ENCODE measurements at places on chromosomes 4 and X.

- no peak for DNase-seq
Observed at GRCh38 chrX:40155589-40156469, 58.1 kb upstream of the BCOR start.

GRCh38 chrX:75301060-75301459 lies 27.2 kb downstream of the UPRT start:
- no peak for DNase-seq

DNA sequence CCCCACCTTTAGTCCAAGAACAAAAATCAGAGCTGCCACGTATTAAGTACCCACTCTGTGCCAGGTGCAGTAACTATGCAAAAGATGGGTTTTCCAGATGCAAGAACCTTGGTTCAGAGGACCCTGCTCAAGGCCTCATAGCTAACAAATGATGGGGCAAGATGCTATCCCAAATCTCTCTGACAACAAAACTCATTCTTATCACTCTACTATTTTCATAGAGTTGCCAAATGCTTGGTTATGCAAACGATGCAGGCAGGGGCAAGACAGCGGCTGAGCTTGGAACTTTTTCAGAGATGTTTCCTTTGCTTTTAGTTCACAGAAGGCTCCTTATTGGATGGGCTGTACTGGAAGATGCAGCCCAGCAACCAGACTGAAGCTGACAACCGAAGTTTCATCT lies 30.5 kb downstream of the PKD2 start:
- no peak for DNase-seq

DNA sequence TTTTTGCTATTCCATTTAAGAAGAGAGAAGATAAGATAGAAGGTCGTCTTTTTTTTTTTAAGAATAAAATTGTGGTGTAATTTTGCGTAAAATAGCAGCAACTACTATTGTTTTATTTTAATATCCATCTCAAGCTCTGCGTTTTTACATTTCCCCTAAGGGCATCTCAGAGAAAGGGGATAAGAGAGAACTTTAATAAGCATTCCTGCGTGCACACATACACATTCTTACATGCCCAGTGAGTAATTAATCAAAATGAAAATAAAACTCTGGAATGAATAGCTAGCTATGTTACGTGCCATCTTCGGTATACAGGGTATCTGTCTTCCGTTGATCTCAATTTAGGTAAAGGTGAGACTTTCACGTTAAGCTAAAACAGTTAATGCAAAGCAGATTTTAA lies 200.3 kb upstream of the TENM3 start:
- no peak for DNase-seq

DNA sequence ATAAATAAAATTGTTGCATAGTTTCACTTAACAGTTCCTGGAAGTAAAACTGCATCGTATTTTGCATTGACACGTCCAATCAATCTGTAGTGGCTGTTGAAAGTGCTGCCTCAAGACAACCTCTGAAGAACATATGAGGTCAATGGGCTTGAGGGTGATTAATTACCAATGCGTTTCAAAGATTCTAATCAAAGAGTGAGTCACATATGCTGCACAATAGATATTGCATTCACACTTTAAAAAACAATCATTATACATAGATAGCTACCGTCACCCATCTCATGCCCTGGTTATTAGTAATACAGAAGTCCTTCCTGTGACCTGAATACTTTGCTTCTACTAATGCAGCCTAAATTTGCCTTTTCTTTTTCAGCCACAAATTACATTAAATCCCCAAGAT lies 743.3 kb upstream of the SLIT2 start:
- DNase-seq, result no peak

GRCh38 chr4:149999485-150000074 lies 78.7 kb upstream of the DCLK2 start:
- DNase-seq, result no peak

DNA sequence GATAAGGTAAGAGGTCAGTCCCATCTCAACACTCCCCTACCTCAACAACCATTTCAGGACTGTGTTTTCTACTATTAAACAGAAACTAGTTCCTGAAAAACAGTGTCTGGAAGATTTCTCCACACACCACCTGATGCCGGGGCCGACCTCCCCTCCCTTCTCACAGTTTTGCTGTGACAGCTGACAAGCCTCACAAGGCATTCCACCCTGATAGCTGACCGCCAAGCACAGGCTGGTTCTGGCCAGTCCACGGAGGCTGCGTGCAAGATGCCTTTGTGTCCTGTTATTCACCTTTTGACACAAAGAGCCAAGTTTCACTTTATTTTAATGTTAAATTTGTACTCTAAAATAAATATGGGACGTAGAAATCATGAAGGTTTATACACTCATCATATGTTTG lies 758.6 kb downstream of the PDHA2 start:
- DNase-seq, result no peak
